ENCODE measurements at places on chromosomes 1 and 21.

GRCh38 chr1:62382658-62382955 is 54.2 kb upstream of the USP1 start:
- DNase-seq: no peak

DNA sequence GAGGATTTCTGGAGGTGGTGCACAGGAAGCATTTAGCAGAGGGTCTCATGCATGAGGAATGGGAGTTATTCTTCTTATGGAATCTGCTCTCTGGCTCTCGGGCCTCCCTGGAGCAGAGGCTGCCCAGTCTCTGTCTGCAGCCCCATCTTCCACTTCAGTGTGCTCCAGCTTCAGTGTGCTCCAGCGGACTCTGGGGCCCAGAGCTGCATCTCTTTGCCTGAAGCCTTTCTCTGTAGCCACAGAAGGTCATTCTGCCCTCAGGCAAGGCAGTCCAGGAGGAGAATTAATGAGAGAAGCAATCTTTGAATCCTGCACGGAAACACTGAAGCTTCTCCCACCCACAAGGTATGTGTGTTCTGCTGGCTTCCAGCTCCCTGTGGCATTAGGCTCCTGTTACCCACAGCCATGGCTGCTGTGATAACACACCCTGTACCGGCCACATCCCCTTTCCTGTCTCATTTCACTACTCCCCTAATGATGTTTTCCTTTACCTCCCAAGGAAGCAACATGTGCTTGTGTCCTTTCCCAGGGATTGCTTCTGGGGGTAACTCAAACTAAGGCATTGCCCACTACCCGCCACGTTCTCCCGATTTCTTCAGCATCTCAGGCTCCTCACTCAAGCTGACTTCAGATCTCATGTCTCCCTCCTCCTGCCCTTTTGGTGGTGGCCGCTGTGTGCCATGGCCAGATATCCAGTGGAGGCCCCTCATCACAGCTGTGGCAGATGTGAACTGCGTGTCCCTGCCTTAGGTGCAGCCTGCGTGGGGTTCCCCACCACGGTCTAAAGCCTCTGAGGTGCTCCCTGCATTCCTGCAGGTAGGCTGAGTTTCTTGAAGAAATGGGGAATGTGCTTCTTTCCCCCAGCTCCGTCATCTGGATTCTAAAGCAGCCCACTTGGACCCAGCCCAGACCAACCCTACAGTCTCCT is 181.2 kb upstream of the GALNT2 start:
- DNase-seq: no peak

DNA sequence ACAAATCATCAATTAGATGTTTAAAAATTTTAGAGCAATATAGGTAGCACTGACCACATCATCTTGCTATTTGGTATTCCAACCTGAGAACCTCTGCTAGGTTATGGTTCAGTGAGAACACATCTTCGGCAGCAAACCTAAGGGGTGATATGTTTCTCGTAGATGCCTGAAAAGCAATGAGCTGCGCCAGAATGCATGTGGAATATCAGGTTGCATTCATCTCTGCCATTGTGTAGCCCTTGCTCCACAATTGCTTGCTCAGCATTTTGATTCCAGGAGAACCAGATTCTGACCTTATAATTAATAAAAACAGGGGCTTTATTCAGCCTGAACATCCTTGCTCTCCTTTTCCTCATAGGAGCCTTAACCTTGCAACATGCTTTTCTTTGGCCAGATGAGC is 408.1 kb downstream of the USH2A start:
- DNase-seq: no peak

GRCh38 chr1:172818841-172819527 is 160.1 kb downstream of the FASLG start:
- DNase-seq: no peak

- DNase-seq: no peak
Measured at GRCh38 chr1:50346621-50347020, 76.6 kb downstream of the DMRTA2 start.

DNA sequence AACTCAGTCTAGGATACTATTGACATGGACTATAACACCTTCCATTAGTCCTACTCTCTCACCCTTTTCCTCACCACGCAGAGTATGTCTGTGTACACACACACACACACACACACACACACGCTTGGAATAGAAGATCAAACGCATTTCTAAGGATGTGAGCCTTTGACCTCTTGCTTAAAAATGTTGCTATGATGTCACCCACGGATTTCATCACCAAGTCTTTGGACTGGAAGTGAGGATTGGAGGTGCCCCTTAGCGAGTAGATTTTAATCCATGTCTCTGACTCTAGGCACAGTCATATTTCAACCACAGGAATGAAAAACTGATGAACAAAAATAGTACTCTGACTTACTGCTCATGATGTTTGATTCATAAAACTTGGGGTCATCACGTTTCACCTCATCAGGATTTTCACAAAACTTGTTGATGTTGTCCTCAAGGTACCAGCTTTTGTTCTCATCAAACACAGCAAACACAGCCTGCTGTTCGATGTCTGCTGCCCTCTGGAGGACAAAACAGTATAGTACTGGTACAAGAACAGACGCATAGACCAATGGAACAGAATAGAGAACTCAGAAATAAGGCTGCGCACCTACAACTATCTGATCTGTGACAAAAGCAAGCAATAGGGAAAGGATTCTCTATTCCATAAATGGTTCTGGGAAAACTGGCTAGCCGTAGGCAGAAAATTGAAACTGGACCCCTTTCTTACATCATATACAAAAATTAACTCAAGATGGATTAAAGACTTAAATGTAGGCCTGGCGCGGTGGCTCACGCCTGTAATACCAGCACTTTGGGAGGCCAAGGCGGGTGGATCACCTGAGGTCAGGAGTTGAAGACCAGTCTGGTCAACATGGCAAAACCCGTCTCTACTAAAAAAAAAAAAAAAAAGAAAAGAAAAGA is 39.9 kb downstream of the F5 start:
- peak; percentile 65 for DNase-seq

- no peak for DNase-seq
Measured at GRCh38 chr1:188089461-188089860, 1260.7 kb downstream of the PLA2G4A start.

DNA sequence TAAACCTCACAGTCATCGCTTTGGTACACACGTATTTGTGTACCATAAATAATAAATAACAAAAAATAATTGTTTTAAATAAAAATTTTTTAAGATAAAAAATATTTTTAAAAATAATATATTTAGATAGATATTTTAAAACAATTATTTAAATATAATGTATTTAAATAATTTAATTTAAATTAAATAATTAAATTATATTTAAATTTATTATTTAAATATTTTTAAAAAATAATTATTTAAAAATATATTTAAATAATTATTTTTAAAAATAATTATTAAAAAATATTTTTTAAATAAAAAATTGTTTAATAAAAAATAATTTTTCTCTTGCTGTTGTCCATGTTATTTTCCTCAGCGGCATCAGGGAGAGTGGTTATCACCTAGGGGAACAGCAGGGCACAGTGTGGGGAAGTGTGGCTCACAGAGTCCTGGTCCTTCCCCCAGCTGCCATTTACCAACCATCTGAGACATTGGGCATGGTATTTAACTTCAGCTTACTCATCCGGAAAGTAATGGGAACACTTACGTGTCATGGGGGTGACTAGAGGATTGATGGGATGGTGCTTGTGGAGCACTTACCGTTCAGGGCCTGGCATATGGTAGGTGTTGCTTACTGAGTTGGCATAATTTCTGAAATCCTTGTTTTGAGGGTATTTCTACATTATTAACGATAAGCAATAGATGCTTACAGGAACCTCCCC is 92.9 kb upstream of the TSPAN2 start:
- no peak for DNase-seq

DNA sequence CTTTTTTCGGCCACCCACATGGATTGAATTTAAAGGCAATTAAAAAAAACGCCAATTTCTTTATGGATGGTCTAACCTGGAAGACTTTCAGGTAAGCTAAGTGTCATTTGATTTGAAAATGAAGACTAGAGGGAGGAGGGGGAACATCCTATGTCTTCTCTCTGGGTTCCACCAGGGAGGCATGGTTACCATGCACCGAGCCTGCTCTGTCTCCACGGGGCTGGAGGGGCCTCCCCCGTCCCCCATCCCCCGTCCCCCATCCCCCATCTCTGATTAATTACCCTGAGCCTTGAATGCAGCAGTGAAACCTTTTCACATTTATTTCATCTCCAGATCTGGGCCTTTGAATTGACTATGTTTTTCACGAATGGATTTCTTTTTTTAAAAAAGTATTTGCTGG is 135.1 kb downstream of the TLR5 start:
- no peak for DNase-seq

DNA sequence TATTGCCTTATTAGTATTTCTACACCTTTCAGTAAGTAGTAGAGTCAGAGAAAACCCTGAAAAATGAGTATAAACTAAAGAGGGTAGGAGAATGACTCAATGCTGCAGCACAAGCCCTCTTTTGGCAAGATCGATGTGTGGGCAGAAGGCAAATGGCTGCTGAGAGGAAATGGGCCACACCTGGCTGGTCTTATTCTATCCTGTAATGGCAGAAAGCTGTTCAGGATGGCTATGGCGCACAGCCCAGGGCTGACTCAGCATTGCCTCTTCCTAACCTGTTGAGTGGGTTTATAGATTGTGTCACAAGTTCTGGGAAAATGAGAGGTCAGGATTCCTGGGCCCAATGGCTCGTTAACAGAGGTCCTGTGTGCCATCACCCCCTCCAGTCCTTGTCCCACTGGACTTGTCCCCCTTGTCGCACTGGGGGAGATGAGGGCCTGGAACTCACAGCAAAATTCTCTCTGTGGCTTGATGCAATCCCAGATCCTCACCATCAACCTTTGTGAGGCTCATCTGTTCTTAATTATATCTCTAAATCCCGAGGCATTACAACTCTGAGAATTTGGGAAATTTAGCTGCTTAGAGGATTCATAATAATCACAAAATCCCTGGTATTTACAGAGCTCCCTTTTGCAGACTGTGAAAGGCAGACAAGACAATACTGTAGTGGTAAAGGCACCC is 13.2 kb downstream of the HMGB4 start:
- DNase-seq: peak; percentile 30

DNA sequence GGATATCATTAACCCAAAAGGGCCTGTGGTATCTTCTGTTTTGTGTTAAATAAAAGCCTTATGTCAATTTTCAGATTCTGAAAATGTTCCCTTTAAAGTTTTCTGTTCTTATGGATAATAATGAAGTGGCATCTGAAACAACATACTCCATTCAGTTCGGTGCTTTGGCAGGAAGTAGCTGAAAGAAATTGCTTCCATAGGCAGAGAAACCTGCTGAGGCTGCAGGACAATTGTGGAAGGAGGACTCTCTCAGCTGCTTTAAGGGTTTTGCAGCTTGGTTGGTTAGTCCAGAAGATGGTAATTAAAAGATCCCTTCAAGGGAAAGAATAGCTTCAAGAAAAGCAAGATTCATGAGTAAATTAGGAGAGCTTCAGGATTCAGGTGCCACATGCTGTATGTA is 30.5 kb upstream of the NRIP1 start:
- no peak for DNase-seq

- DNase-seq: no peak
Measured at GRCh38 chr1:88802950-88803349, 88.4 kb downstream of the GTF2B start.

DNA sequence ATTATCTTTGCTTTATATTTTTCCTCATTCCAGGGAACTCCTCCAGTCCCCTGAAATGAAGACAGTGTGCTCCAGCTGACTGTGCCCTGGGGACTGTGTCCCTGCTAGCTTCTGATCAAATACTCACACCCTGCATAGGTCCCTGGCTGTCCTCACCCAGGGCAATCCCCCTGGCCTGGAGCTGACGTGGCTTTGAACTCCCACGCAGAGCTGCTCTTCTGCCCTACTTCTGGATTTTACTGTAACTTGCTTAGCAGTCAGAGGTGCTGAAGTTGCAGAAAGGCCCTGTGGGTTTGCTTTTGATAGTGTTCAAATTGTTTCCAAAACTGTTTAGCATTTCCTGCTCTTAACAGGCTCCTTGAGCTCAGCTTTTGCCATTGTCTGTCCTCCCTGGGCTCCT is 186.5 kb downstream of the FASLG start:
- no peak for DNase-seq

DNA sequence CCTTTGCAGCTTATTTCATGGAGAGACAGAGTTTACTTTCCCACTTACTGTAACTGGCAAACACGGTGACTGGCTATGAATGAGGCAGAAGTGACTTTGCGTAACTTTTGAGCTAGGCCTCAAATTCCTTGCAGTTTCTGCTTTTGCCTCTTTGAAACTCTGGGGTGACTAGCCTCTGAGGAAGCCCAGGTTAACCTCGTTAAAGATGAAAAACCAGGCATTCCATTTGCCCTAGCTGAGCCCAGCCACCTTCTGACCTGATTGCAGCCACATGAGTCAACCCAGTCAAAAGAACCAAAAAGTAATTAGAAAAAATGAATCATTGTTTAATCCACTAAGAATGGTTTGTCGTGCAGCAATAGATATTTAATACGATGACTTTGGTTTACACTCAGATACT is 20.4 kb downstream of the PRMT6 start:
- DNase-seq: no peak

GRCh38 chr21:32257962-32258785 is 20.7 kb downstream of the MIS18A start:
- peak; percentile 80 for DNase-seq

DNA sequence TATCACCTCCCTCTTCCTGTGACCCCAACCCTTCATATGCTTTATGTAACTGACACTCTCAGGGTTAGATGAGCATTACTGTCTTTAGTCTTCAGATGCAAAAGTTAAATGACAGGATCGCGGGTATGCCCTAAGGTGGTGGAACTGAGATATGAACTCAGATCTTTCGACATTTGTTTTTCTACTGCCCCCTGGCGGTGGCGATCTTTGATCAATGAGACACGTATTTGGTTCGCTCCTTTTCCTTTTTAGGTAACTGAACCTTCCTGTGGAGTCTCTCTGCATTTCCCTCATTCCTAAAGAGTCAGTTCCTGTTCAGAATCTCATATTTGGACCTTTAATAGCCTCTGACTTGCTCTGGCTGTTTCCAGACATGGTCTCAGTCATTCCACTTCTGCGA is 47.8 kb upstream of the ZP4 start:
- no peak for DNase-seq

DNA sequence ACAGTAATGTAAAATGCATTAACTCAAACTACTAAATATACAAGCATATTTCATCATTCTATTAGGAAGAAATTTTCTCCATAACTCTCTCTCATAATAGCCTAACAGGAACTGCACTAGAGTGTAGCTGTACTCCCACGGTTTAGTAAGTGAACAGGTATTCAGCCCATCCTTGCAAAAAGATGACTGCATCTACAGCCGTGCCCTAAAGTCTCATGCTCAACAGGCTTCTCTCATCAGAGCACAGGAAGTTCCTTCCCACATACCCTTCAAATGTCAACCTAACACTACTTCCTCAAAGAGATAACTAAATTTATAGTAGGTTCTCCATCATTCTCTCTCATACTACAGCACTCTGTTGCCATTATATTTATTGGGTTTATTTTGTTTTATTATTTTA is 251.6 kb downstream of the AKT3 start:
- no peak for DNase-seq
